ENCODE measurements at places on chromosomes 2 and 18.

DNA sequence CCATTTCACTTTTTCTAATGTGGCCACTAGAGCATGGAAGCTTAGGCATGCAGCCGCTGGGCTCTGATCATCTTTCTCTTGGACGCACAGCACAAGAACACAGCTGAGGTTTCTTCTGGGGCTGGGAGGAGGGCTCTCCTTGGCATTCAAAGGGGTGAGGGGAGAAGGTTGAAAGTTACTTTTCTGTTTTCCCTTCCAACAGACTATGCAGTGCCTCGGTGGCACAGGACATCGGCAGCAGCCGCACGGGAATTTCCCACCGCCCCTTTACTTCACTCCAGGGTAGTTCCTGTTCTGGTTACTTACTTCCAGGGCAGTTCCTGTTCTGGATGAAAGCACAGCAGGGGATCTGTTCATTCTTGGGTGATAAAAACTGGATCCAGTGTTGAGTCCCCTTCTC lies 18.9 kb upstream of the MAL start:
- DNase-seq: no peak

DNA sequence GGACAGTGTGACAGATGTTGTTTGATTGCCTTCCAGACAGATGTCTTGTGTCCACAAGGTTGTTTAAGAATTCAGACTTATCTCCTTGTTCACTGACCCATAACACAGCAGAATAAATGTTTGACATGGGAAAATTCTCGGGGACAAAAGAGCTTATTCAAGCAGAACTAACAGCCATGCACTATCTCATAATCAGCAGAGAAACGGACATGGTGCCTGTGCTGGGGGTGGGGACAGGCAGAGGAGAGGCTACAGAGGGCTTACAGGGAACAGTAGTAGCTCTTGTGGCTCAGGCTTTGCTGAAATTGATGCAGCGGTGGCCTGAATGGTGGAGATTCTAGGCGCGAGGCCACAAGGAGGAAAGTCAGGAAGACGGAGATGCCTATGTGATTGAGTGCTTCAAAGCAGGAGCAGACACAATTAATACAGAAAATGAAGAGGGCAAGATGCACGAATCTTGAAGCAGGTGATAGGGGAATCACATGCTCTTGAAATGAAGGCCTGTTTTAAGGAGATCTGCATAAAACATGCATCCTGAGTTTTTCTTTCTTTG lies 62.0 kb upstream of the CAB39 start:
- DNase-seq: no peak

- DNase-seq: no peak
These were observed 78.7 kb upstream of the ASB18 start for GRCh38 chr2:236342951-236343350.

GRCh38 chr2:61535449-61535848 lies 2.7 kb downstream of the XPO1 start:
- DNase-seq: no peak

- DNase-seq: no peak
These were observed 38.3 kb upstream of the RALBP1 start for GRCh38 chr18:9437021-9437437.

DNA sequence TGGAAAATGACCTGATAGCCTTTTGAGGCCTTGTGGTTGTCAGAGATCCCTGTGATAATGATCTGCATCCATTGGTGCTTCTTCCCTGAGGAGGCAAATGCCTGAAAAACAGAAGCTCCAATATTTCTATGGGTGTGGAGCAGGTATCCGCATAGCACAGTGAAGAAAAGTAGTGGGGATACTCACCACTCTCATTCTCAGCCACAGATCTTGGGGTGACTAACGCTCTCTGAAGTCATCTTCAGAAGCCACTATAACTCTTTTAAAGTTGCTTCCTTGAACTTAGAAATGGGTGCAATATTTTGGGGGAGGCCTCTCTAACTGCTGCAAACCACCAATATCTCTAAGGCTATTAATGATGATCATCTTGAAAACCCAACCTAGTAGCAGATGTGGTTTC lies 46.2 kb downstream of the ARHGAP15 start:
- no peak for DNase-seq

DNA sequence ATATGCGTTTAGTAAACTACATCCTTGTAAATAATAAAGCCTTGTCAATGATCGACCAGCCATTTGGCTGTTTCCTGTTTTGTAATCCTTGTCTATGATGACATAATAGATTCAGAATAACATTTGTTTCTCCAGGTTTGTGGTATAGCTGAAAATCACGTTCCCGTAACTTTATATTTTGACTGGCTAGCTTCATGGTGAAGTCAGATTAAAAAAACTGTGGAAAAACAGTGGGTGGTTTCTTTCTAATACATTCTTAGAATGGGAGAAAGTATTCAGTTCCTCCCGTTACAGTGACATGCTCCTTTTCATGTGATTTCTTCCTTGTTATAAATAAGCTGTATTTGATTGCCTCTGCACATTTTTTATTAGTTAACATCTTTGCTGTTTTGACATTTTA lies 366.9 kb downstream of the NYAP2 start:
- no peak for DNase-seq

- no peak for DNase-seq
These were observed 9.7 kb upstream of the WNT10A start for GRCh38 chr2:218870984-218871344.

All from NCI-H524 (cell line).